ENCODE measurements at places on chromosomes 7 and 10. TPM values are rescaled to one million over a fixed set of nuclear protein-coding genes. Genes with fewer than 3 reads are reported as not detected.

The AKR1C3 gene
- total RNA-seq, result 60.2 TPM

The PDCD11 gene
- total RNA-seq, result 17.8 TPM

The PSD gene
- total RNA-seq, result 3.4 TPM

GRCh38 chr7:27210441-27211083, 10.7 kb upstream of the HOXA13 start:
- peak; percentile 62 for DNase-seq

- DNase-seq, result no peak
These were observed 198.5 kb downstream of the PAXIP1 start for GRCh38 chr7:154804449-154804848.

The SLC29A4 gene
- total RNA-seq, result 12.5 TPM

DNA sequence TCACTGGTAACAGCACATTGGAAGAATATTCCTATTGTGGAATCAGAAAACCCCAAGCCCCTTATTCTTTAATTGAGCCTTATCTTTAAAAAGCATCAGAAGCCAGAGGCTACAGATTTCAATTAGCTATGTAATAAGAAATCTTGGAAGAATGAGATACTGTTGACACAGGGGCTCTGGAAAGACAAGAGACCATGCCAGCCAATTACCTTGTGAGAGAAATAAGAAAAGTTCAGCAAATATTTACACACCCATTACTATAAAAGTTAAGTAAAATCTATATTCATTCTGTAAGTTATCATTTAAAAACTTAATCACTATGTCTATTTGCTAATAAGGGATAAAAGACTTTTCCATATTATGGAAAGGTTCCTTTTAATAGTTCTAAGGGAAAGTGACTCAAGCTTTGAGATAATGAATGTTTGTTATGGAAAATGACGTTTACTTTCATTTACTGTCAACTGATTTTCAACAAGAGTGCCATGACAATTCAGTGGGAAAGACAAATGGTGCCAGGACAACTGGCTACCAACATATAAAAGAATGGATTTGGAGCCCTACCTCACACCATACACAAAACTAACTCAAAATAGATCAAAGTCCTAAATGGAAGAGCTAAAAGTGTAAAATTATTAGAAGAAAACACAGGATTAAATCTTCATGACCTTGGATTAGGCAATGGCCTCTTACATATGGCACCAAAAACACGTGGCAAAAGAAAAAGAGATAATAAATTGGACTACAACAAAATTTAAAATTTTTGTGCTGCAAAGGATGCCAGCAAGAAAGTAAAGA, 28.3 kb downstream of the ZFAND2A start:
- DNase-seq, result no peak

DNA sequence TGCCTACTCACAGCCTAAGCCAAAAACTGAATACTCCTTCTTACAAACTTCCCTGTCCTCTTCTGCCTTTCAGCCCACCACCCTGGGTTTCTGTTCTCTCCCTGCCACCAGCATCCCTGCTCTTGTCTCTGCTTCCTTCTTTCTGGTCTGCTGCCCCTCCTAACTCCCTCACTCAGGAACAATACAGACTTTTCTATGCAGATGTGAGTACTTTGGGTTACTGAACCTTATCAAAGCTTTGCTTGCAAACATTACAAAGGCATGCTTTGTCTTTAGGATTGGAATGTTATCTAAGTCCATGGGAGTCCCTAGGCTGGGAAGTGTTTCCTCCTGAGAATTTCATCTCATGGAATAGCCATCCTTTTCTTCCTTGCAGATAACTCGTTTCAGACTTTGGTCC, 28.9 kb downstream of the CNNM1 start:
- DNase-seq, result no peak
